Cardiac muscle cell (in vitro differentiated cells and primary cell): ENCODE measurements at places on chromosomes 4 and X. TPM values are rescaled to one million over a fixed set of nuclear protein-coding genes. Genes with fewer than 3 reads are reported as not detected.
A peak's percentile ranks its signal among the peaks of the same experiment; 100 is the strongest.

DNA sequence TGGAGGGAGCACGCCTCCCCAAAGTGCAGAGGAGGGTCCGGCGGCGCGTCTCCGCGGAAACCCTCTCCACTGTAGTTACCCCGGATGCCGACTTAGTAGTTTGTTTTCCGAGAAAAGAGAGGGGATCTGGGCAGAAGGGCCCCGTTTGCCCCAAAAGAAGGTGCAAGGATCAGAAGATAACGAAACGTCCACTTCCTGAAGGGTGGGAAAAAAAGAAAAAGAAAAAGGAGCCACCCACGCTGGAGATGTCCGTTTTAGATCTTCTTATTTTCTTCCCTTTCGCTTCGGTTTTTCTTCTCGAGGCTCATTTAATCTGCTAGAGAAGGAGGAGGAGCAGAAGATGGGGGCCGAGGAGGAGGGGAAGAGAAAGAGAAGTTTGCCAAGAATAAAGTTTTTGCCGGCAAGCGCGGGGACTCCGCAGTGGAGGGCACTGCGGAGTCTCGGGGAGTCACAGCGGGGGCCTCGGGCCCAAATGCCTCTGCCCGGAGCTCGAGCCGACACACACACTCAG, 517 bp downstream of the LEF1 start:
- DNase-seq = no peak
- peaks cover 30% of the 10 kb centered on the region for H3K27me3 ChIP-seq
- peaks cover 18% of the 10 kb centered on the region for H3K4me1 ChIP-seq
- peak overlapping the region; percentile 76 for H3K27ac ChIP-seq

Gene FHL1
- 27.1 and 38.9 TPM in 2 replicates for total RNA-seq

- H3K27ac ChIP-seq = no peak overlapping the region
- no peak for DNase-seq
- H3K4me3 ChIP-seq = no peak overlapping the region
- H3K4me1 ChIP-seq = no peaks in the 10 kb centered on the region
These were observed 1070.8 kb downstream of the PCDH18 start for GRCh38 chr4:136461533-136461932.

- no peaks in the 10 kb centered on the region for H3K27me3 ChIP-seq
- no peaks in the 10 kb centered on the region for H3K36me3 ChIP-seq
These were observed 30.2 kb downstream of the DYNLT3 start for GRCh38 chrX:37817176-37817575.

- H3K27ac ChIP-seq = no peak overlapping the region
- DNase-seq = no peak
- H3K4me1 ChIP-seq = no peaks in the 10 kb centered on the region
- H3K27me3 ChIP-seq = no peaks in the 10 kb centered on the region
These were observed 215.9 kb downstream of the CBR4 start for GRCh38 chr4:168794092-168794707.

- no peak overlapping the region for H3K27ac ChIP-seq
- no peak overlapping the region for H3K4me3 ChIP-seq
- peaks cover 13% of the 10 kb centered on the region for H3K36me3 ChIP-seq
- H3K27me3 ChIP-seq = no peaks in the 10 kb centered on the region
These were observed 17.8 kb downstream of the IDS start for GRCh38 chrX:149487292-149487691.

DNA sequence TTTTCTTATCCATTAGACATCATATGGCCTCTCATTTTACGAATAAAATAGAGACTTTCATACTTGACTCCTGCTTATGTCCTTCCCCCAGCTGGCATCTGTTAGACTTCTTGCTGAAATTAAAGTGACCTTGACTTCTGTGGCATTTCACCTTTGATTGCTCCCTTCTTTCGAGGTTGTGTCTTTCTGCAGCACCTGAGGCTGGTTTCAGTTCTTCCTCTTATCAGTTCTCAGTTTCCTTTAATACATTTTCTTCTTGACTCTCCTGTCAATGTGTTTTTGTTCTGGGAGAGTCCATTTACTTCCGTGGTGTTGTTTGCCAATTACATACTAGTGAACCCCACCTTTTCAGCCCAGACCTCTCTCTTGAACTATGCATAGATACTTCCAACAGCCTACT, 81.6 kb downstream of the RBPJ start:
- peaks cover 13% of the 10 kb centered on the region for H3K36me3 ChIP-seq
- H3K4me3 ChIP-seq = no peak overlapping the region
- peaks cover 6% of the 10 kb centered on the region for H3K4me1 ChIP-seq
- DNase-seq = no peak

GRCh38 chr4:2930758-2931511, 32.3 kb downstream of the NOP14 start:
- no peak for DNase-seq
- peak overlapping the region; percentile 64 for H3K27ac ChIP-seq
- H3K27me3 ChIP-seq = no peaks in the 10 kb centered on the region
- peaks cover 20% of the 10 kb centered on the region for H3K36me3 ChIP-seq

DNA sequence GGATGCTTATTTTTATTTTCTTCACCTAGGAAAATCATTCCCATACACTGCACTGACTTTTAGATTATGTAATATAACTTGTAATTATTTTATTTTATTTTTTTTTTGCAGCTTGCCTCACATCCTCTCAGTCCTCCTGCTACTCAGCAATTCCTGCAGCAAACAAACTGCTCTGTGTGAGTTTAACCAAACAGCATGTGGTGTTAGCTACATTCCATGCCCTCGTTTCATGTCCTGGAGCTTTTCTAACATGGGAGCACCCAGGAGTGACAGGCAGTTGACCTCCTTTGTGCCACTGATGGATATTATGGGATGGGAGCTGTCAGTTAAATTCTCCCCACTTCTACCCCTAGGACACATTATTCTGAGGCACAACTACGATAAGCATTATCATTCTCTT, 24.8 kb downstream of the CXCL1 start:
- H3K27ac ChIP-seq = no peak overlapping the region
- H3K4me1 ChIP-seq = no peaks in the 10 kb centered on the region
- DNase-seq = no peak
- no peaks in the 10 kb centered on the region for H3K36me3 ChIP-seq

DNA sequence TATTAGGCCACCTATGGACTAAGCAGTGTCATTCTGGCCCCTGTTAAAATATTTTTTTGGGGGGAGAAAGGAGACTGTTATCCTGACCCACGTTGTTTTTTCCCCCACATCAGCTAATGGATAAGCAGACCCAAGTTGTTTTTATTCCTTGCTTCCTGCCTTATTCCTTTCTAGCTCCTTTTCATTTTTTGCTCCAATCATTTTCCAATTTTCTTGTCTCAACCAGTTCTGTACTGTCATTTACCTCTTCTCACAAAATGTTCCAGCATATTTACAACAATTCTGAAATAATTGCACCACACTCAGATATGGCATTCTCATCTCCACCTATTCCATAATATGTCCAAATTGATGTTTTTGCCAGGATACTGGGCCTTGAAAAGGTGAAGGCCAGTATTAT, 150.3 kb downstream of the NEXMIF start:
- no peaks in the 10 kb centered on the region for H3K4me1 ChIP-seq
- H3K27ac ChIP-seq = no peak overlapping the region
- no peaks in the 10 kb centered on the region for H3K27me3 ChIP-seq
- H3K4me3 ChIP-seq = no peak overlapping the region
- DNase-seq = no peak
- no peaks in the 10 kb centered on the region for H3K36me3 ChIP-seq
